Muscle of leg (tissue), 16 donors: ENCODE measurements at places on chromosomes 3 and 15. TPM values are rescaled to one million over a fixed set of nuclear protein-coding genes. Genes with fewer than 3 reads are reported as not detected.

GRCh38 chr15:69511015-69511414 is 58.4 kb downstream of the RPLP1 start:
- DNase-seq: no peak

- no peak for DNase-seq
Observed at GRCh38 chr15:64187396-64188191, 24.8 kb upstream of the PPIB start.

GRCh38 chr15:61558172-61559136 is 329.4 kb upstream of the RORA start:
- peak; percentile 42 for DNase-seq

- DNase-seq: no peak
Observed at GRCh38 chr3:123008840-123009239, 18.7 kb downstream of the SEMA5B start.

DNA sequence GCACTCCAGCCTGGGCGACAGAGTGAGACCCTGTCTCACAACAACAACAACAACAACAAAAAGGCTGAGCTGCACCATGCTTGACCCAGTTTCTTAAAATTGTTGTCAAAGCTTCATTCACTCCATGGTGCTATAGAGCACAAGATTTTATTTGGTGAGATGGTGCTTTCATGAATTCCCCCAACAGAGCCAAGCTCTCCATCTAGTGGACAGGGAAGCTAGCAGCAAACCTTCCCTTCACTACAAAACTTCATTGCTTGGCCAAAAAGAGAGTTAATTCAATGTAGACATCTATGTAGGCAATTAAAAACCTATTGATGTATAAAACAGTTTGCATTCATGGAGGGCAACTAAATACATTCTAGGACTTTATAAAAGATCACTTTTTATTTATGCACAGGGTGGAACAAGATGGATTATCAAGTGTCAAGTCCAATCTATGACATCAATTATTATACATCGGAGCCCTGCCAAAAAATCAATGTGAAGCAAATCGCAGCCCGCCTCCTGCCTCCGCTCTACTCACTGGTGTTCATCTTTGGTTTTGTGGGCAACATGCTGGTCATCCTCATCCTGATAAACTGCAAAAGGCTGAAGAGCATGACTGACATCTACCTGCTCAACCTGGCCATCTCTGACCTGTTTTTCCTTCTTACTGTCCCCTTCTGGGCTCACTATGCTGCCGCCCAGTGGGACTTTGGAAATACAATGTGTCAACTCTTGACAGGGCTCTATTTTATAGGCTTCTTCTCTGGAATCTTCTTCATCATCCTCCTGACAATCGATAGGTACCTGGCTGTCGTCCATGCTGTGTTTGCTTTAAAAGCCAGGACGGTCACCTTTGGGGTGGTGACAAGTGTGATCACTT is 2.0 kb downstream of the CCR5 start:
- no peak for DNase-seq

DNA sequence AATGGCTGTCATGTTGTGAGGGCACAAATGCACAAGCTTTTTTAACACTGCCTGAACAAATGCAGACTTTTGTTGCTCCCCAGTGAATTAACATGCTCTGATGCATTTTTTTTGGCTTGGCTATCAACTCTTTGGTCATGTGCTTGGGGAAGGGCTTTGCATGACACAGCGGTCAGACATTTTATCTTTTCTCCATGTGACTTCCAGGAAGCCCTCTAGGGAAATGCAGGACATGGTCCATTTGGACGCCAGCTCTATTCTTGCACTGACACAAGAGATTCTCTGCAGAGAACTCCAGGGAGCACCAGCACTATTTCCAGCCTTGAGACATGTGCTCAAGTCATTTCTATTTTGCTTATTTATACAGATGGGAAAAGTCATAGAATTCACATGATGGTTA is 46.2 kb downstream of the NEK11 start:
- peak; percentile 74 for DNase-seq

GRCh38 chr3:150106740-150107428 is 136.2 kb upstream of the PFN2 start:
- no peak for DNase-seq

GRCh38 chr15:57559875-57560274 is 31.8 kb upstream of the MYZAP start:
- DNase-seq: no peak

- no peak for DNase-seq
Observed at GRCh38 chr3:7333125-7333524, 472.2 kb downstream of the GRM7 start.

- DNase-seq: no peak
Observed at GRCh38 chr15:91471468-91471867, 371.4 kb downstream of the SV2B start.

DNA sequence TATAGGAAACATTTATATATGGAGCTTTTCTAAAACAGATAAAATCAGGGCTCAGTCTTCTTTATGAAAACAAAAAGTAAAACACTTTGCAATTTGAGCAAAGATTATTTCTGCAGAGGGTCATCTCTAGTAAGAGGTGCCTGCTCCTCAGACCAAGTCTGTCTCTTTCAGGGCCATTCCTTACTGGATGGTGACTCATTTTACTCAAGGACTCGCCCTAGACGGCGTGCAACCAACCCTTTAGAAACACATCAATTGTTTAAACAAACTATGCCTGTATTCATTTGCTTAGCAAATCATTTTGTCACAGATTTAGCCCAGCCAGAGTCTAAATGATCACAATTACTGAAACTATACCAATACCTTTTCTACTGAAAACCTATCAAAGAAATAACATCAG is 242.8 kb upstream of the ICE2 start:
- no peak for DNase-seq

GRCh38 chr15:99021694-99022093 is 14.1 kb upstream of the PGPEP1L start:
- no peak for DNase-seq

- no peak for DNase-seq
Observed at GRCh38 chr3:165279471-165279870, 83.3 kb upstream of the SLITRK3 start.

DNA sequence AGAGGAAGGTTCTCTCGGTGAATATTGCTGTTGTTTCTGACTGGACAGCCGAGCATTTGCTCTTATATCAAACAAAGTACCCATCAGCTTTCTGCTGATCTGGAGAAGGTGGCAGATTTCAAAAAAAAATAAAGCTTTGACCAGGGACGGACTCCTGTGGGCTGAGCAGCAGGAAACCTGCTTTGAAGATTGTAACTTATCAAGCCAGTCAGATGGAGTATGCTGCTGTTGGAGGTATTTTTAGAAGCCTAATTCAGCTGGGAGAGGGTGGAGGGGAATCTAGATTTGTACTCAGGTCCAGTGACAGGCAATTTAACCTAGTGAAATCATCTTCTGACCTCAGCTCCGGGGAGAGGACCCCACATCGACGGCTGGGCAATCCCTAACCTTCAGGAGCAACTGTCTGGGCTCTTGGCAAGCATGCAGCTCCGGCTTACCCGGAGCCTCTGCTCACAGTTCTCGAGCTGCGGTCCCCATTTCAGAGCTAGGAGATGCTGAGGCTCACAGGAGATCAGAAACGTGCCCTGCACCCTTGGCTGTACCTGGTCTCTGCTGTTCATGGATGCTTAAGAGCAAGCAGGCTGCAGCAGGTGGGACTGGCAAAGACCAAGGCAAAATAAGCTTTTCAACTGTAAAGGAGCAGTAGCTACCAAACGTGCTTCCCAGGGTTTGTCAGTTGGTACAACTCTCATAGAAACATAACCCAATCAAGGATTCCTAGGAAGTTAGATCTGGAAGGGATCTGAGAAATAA is 89.3 kb upstream of the ST8SIA2 start:
- no peak for DNase-seq

GRCh38 chr3:36058404-36059030 is 321.8 kb upstream of the STAC start:
- no peak for DNase-seq

DNA sequence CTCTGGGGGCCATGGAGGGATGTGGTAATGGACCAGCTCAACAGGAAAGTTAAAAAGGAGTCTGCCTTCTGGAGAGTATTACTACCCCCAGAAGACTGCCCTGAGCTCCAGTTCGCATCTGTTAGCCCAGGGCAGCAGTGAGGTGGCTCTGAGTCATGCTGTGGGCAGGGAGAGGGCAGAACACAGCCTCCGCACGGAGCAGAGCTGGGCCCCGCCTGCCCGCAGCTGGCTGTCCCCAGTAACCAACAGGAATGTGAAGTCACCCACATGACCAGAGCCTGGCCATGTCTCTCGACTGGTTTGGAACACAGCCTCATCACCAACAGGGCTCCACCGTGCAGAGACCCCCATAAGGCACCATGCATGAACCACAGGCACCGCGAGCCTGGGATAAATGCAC is 62.1 kb downstream of the CYFIP1 start:
- no peak for DNase-seq

DNA sequence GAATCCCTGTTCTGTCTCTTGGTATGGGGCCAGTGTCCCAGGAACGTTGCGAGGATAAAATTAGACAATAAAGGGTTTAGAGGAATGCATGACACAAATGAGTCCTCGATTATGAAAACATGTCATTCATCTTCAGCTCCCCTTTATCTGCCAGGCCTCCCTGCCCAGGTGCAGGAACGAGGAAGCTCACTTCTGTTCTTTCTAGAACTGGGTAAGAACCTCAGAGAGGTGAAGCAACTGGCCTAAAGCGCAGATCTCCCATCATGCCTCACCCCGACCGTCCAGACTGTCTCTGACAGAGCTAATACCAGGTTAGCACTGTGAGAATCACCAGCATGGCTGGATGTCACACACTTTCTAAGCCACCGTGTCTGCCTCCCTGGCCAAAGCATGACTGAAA is 1.5 kb upstream of the ITIH1 start:
- no peak for DNase-seq

- DNase-seq: peak; percentile 83
Observed at GRCh38 chr3:160401291-160402095, 2.0 kb downstream of the SMC4 start.

- DNase-seq: peak; percentile 60
Observed at GRCh38 chr15:50519740-50520425, 26.6 kb downstream of the USP50 start.

DNA sequence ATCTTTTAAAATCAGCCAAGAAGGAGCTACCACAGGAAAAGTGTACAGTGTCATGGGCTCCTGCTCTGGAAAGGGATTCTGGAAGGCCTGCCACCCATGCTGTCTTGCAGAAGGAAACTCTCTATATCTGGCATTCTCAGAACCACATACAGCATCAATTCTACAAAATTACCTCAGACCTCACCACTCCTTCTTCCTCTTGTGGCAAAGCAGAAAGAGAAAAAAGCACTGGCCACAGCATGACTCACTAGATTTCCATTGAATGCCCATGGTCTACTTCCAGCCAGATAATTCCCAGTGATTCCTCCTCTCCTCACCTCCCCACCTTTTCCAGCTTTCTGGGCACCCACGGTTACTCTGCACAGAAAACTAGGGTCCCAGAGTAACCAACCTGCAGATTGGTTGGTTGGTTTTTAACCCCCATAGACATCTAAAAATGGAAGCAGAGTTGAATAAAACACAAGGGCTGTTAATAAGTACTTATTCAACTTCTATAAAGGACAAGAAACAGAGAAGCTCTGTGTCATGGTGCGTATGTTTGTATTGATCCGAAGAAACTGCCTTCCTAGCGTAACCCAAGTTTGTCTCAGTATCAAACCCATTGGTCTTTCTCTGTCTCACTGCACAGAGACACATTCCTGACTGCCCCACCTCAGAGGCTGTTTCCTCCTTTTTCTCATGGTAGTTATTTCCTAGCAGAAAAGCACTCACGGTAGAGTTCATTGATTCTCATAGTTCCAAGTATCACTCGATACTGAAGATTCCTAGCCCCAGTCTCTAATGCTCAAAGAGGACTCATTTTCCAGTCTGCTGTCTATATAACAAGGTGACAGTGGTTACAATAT is 67.7 kb downstream of the LDHAL6B start:
- no peak for DNase-seq

DNA sequence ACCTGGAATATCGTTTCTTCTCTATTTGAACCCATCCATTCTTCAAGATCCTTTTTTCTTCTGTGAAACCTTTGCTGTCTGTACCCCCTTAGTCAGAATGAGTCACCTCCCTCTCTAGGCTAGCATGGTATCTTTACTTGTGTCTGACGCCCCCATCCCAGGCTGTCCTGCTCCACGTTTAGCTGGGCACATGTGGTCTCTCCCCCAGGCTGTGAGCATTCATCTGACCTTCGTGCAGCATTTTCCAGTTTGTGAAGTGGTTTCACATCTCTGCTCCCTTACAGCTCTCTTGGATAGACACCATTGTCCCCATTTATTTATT is 14.3 kb upstream of the TLE3 start:
- no peak for DNase-seq

DNA sequence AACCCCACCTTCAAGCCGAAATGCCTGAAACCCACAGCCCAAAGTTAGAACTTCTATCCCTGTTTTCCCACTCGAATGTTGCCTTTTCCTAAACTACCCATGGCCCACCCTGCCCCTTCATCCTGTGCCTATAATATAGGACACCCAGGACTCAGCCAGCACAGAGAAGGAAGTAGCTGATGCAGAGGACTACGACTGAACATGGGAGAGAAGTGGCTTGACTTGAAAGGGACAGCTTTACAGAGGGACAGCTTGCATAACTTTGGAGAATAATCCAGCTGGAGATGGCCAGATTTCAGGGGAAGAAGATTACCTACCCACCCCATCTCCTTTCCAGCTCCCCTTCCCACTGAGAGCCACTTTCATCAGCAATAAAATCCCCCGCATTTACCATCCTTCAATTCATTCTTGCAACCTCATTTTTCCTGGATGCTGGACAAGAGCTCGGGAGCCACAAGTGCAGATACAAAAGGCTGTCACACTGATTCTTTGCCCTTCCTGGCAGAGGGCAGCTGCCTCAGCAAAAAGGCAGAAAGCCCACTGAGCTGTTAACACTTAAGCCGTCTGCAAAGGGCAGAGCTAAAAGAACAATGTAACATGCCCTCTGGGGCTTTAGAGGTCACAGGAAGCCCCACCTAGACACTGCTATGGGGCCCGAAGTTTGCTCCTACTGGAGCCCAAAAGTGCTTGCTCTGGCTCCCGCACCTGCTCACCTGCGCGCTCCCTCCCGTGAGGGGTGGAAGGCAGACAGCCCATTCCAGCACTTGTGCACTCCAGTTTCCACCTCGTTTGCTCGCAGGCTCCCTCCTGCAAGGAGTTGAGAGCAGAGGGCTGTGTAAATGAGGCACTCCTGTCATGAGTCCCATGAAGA is 224.0 kb downstream of the TBC1D5 start:
- DNase-seq: no peak

Gene SNTN
- not detected for total RNA-seq

Gene NLGN1
- 8.5 TPM for total RNA-seq

Gene TRPC1
- total RNA-seq: 16.3 TPM

Gene RAB11A
- total RNA-seq: 142 TPM

Gene OR5H6
- not detected for total RNA-seq

Gene ZNF620
- 2.9 TPM for total RNA-seq

Gene CLK3
- total RNA-seq: 31.9 TPM

Gene CCR3
- not detected for total RNA-seq

Gene SLC6A11
- total RNA-seq: under 0.01 TPM

Gene TM4SF4
- 0.09 TPM for total RNA-seq

Gene CMC1
- total RNA-seq: 10.7 TPM
